ENCODE measurements at places on chromosomes 12 and 14.

DNA sequence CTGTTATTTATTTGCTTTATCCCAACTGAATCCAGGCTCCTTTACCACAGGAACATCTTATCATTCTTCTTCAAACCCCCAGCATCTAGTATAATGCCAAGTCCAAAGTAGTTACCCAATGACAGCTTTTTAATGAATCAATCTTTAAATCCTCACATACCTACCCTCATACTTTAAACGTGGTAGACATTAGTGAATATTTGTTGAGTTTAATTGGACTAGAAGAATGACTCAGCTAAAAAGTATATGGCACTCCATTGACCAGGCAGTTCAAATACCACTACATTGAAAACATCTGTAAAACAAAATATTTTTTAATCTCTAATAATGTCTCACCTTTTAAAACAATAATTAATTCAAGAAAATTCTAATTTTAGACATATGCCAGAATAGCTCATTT is 98.1 kb downstream of the ZFC3H1 start:
- DNase-seq, result no peak

DNA sequence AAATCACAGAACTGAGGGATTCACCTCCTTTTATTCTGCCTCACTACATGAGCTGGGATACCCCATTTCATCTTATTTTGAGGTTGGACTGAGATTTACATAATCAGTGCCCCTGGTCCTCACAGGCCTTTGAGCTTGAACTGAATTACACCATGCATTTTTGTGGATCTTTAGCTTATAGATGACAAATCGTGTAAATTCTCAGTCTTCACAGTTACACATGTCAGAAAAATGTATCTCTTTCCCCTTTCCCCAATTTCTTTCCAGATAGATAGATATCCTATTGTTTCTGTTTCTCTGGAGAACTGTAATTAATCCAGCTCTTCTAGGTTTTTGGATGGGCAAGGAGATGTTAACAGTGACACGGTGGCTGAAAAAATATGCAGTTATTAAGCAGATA is 1778.9 kb upstream of the SEL1L start:
- DNase-seq, result peak; percentile 43

DNA sequence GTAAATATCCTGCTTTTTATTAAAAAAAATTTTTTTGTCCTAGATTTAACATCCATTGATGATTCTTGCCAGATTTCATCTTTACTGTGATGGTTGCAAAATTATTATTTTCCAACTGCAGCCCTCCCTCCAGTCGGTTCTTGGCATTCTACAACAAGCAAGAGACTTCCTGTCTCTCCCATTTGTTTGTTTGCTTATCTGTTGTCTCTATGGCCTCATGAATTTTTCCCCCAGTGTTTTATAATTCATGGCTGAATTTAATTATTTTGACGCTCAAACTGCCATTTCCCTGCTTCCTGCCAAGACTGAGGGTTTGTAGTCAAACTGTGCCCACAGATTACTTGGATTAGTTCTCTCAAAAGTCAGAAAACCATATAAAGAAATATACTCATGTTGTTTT is 25.9 kb downstream of the CGRRF1 start:
- no peak for DNase-seq

DNA sequence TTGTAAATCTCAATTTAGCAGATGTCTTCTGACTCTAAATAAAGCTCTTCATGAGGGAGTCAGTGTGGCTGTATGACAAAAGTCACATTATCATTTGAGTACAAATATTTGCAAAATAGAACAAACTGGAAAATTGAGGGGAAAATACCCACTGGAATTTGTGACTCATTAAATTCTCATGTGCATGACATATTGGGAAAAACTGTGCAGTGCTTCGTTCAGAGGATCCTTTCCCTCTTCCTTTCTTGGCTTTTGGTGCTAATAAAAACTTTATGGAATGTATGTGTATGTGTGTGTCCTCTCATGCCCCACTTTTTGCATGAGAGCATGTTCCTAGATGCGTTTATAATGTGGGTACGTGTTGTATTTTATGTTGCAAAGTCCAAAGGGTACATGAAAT is 267.8 kb downstream of the KTN1 start:
- DNase-seq, result peak; percentile 49

DNA sequence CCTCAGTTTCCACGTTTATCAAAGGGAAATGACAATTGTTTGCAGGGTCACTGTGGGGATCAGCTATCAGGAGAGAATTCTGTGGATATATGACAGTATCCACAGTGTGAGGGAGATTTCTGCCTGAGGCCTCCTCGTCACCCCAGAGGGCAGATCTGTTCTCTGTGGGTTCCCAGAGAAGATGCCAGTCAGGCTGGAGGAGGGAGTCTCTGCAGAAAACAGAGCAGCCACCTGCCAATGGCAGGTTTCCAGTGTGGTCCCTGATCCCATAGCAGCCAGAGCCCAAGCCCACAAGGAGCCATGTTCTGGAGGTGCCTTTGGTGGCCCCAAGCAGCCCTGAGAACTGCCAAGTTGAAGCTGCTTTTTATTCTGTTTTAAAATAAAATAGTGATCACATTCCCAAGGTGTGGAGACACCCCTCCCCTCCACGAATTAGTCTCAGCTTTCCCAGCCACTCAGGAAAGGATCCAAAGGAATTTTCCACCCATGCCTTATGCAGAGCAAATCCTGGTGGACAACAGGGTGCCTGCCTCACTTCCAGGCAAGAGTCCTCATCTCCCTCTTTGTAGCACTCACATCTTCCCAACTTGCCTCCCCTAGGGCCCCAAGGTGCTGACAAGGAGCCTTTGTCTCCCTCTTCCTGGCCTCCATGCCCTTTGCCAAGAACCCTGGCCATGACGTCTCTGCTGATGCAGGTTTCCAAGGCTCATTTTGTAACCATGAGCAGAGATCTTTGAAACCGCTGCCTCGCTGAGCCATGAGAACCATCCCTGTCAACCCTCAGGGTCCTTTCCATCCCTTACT is 20.4 kb downstream of the CMKLR1 start:
- no peak for DNase-seq

- no peak for DNase-seq
Measured at GRCh38 chr12:4392223-4392742, 12.8 kb upstream of the FGF23 start.

DNA sequence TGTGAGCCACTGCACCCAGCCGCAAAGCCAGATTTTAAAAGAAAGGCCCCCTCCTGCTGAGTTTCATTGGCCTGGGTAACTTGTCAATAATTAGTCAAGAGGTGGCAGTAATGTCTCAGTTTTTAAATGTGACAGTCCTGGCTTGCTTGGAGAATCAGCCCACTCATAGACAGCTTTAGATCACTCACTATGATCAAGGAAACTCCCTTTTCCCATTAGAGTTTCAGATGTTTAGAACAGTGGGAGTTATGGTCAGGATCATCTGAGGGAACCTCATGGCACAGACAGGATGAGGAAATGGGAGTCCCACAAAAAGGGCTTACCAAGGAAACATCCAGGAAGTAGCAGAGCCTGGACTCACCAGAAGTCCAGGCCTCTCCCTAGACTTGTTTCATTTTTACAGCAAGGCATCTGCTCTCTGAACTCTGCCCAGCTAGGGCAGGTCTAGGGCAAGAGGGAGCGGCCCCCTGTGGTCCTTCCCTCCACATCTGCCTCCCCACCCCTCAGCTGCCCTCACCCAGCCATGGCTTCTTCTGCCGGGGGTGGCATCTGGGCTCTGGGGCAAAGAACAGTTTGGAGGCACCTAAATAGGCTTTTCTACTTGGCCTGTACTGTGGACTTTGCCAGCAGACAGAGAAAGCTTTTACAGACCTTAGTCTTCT is 11.2 kb downstream of the BCL2L14 start:
- peak; percentile 23 for DNase-seq

- DNase-seq, result no peak
Measured at GRCh38 chr12:93727911-93728310, 50.7 kb downstream of the CRADD start.

GRCh38 chr12:92356425-92356824 is 210.8 kb upstream of the BTG1 start:
- no peak for DNase-seq

DNA sequence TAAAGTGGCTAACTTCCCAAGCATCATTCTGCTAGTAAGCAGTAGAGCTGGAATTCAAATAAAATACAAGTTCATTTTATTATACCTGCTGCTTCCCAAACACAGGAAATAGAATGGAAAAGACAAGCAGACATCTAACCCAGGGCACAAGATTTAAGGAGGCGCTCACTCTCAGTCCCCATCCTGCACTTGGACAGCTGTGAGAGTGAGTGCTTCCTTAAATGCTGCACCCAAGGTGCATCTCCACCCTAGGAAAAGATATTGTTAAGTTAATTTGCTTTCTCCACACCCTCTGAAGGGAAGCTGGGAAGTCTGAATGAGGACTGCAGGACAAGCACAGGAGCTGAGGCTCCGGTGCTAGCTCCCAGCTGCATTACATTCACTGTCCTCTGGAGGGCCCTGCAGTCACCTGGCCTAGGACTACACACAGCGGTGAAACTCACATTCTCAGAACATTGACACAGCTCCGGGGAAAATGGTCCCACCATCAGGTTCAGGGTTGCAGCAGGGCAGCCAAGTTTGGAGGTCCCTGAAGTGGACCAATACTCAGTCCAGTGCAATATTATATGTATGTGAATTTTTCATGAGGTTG is 14.2 kb downstream of the HEBP1 start:
- no peak for DNase-seq

- DNase-seq, result no peak
Measured at GRCh38 chr14:104803912-104804410, 3.1 kb downstream of the ZBTB42 start.

DNA sequence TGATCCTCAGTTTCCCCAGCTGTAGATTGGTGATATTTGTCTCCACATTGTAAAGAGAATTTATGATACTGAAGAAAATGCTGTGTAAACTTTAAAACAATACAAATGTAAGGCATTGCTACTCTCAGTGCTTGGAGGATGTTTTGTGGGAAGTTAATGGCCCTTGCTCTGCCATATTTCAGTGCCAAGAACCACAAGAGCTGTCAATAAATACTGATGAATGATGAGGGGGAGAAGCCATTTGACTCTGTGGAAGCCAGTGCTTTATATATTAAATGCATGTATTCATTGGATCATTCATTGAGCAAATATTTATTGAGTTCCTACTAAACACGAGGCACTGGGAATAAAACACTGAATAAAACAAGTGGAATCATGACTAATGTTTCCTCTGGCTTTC is 30.8 kb downstream of the CACNA1C start:
- no peak for DNase-seq

DNA sequence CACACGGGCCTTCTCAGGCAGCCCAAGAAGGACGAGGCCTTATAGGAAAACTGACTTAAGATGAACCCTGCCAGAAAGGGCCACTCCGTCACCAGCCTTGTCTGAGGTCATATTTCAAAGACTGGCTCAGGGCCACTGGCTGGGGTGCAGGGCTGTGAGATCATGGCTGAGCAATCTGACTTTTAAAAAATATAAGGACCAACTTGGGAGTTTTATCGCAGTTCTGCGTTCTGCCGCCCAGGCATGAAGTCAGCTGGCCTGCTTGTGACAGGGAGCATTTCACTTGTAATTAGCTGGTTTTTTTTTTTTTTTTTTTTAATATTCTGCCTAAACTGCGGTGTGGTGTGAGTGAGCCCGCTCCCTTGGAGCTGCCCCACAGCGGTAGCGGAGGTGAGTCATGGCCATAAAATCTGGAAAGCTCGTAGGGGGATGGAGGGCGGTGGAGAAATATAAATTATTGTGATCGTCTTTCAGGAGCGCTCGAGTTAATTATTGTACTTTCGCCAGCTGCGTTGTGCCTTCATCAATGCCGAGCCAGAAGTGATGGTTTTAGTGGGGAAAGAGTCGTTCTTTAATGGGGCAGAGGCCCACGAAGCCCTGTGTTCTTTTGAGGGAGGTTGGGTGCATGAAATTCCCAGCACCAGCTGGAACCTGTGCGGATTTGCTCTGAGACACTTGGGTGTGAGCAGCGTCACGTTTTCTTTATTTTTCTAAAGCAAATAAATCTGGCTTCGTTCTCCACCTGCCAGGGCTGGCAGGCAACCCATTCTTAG is 231.9 kb downstream of the C12orf75 start:
- peak; percentile 80 for DNase-seq

- DNase-seq, result no peak
Measured at GRCh38 chr12:122161682-122162081, 12.3 kb downstream of the IL31 start.

- no peak for DNase-seq
Measured at GRCh38 chr12:21500786-21501257, 613 bp downstream of the RECQL start.

- no peak for DNase-seq
Measured at GRCh38 chr12:65830305-65830704, 6.0 kb downstream of the HMGA2 start.

- no peak for DNase-seq
Measured at GRCh38 chr14:32934881-32935633, 3.6 kb upstream of the NPAS3 start.

GRCh38 chr14:97328743-97329142 is 531.6 kb downstream of the VRK1 start:
- DNase-seq, result no peak

DNA sequence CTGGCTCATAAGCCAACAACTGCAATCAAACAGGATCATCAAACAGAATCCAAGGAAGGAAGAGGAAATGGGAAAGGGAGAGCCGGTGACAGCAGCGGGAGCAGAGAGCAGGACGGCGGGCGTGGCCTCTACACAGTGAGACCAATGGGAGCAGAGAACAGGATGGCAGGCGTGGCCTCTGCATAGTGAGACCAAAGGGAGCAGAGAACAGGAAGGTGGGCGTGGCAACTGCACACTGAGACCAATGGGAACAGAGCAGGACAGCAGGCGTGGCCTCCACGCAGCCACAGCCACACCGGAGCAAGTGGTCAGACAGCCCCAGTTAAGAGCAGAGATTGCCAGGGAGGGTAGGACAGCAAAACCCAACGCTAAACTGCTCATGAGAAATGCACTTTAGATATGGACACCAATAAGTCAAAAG is 16.4 kb downstream of the LRCOL1 start:
- DNase-seq, result no peak

- DNase-seq, result no peak
Measured at GRCh38 chr14:71705460-71705859, 226.8 kb upstream of the RGS6 start.

- no peak for DNase-seq
Measured at GRCh38 chr14:55968741-55969140, 149.5 kb upstream of the PELI2 start.

- DNase-seq, result no peak
Measured at GRCh38 chr14:20873370-20874177, 17.6 kb upstream of the RNASE3 start.

GRCh38 chr12:12123036-12123604 is 52.4 kb downstream of the BCL2L14 start:
- no peak for DNase-seq

All from HS-5 (cell line).